HepG2 (cell line): ENCODE measurements at places on chromosomes 1 and 21.

DNA sequence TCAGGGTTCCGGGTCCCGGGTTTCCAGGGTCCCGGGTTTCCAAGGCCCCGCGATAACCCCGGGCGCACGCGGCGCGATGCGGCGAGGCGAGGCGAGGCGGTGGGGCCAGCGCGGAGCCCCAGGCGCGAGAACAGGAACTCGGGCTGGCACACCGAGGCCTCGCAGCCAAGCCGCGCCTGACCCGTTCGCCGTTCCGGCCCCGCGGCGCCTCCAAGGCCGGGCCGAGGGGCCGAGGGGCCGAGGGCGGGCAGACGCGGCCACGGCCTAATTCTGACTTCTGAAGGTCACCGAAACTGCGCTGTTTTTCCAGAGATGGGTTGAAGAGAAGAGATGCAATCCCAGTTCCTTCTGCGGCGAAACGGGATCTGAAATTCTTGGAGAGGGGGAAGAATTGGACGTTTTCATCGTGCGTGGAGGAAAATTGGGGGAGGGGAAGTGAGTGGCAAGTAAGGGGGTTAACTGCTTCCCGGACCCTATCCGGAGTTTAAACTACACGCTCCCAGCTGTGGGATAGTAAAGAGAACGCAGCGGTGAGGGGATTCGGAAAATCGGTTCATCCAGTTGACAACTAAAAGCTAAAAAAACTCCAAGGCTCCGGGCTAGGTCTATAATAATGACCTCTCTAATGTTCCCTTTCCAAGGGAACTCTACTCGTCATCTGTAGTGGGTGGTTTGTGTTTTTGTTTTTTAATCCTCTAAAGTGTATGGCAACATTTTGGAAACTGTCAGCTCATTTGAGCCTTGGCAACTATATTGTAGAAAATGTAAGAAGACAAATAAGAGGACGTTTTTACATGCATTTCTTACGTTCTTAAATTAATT, 8.2 kb downstream of the TBX15 start:
- no peak for DNase-seq

GRCh38 chr1:113659035-113659434, 100.3 kb downstream of the PHTF1 start:
- DNase-seq: no peak

GRCh38 chr1:51952638-51953037, 37.9 kb downstream of the RAB3B start:
- DNase-seq: no peak

DNA sequence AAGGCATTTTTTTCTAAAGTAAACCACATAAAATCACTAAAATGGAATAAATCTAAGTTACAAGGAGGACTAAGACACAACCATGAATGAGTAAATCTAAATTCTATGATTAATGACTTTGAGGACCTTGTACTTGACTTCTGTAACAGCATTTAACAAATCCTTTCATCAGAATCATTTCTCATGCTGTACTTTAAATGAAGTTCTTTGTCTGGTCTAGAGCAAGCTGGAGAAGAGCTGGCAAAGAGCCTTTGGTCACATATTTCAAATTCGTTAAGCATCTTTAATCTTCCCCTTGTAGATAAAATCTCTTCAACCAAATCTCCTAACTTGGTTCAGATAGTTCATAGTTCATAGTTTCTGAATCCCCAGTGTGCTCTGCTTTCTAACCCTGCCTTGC, 405.4 kb downstream of the PTPRC start:
- DNase-seq: no peak
